ENCODE measurements at places on chromosomes 16 and 17.

- DNase-seq = no peak
Observed at GRCh38 chr17:21286909-21287702, 2.6 kb downstream of the MAP2K3 start.

DNA sequence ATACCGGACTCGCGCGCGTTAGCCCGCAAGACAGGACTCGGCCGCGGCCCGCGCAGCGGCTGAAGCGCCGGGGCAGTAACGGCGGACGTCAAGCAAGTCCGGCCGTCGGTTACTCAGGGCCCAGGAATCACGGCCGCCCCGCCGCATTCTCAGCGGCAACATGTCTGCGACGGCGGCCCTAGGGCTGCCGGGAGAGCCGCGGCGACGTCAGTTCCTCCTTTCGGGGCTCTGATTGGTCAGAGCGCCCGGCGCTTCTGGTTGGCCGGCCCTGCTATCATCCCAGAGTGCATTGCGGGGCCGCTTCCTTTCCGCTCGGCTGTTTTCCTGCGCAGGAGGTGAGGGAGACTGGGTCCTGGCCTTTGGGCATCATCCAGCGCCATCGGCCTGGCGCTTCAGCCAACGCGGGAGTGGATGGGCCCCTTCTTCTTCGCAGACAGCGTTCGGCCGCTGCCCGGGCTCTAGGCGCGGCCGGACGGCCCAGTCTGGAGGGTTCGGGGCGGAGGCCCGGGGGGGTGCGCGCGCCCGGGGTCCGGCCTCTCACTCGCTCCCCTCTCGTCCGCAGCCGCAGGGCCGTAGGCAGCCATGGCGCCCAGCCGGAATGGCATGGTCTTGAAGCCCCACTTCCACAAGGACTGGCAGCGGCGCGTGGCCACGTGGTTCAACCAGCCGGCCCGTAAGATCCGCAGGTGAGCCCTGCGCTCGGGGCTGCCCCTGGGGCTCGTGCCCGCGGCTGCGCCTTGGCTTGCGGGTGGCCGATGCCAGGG is at the start of gene RPL13:
RPL13 (plus strand) TSS at position 305 of the 764 bp plus-strand sequence; CDS start at position 583, 278 bp downstream.
- DNase-seq = peak; percentile 90

DNA sequence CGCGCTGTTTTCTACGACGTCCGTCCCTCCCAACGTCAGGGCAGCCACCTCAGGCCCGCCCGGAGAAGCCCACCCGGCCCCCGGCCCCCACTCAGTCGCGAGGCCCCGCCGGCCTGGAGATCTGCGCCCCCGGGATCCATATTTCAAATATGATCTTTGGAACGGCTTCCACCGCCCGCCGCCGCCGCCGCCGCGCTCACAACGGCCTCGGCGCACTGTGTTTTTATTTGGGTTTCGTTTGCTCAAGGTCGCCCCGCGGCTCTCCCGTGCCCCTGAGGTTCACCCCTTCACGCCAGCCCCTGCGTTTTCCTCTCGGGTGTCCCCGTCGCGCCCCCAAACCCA is 4.2 kb upstream of the CBX4 start:
- no peak for DNase-seq

DNA sequence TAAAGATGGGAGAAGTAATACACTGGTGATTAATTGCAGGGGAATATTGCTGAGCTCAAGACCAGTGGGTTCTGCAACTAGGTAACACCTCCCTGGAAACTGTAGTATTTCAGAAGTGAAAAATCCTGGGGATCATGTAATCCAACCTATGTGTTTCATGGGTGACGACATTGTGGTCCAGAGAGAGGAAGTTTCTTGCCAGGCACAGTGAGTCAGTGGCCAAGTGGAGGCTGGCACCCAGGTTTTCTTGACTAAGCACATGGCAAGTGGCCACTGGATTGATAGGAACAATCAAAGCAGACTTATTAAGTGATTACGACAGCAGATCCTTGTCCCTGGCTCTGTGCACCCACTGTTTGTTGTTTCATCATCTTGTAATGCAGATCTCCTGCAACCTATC is 14.6 kb upstream of the CIITA start:
- no peak for DNase-seq

GRCh38 chr17:752620-753219 is 656 bp upstream of the GEMIN4 start:
- DNase-seq = peak; percentile 39

DNA sequence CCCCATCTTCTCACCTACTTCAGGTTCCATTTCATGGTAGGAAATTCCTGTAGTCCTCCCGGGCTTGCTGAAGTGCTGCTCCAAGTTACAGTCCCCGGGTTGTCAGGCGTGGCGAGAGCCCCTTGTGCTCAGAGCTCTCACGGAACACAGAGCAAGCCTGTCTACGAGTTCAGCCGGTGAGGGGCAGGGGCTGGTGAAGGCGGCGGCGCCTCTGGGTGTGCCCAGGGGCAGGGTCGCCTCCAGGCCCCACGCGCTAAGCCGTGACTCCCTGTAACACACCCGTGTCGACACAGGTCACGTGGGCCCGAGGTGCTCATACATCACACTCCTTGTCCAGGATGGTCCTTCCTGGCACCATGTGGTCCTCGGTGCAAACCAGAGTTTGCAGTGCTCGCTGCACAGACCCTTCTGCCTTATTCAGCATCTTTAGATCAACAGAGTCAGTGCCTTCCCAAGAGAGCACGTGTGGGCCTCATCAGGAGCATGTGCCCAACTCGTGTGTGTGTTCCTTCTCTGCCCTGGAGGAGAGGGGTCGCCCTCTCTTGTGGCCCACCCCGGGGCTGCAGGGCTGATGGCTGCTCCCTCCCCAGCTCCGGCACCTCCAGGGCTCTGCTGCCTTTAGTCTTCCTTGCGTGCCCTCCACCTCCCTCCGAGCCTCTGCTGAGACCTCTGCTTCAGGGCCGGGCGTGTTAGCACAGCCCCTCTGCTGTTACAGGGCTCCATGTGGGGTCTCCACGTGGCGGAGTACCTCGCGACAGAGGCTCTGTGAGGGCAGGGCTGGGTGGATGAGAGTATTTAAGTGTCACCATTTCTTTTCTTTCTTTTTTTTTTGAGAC is 51.2 kb downstream of the WDR45B start:
- no peak for DNase-seq

DNA sequence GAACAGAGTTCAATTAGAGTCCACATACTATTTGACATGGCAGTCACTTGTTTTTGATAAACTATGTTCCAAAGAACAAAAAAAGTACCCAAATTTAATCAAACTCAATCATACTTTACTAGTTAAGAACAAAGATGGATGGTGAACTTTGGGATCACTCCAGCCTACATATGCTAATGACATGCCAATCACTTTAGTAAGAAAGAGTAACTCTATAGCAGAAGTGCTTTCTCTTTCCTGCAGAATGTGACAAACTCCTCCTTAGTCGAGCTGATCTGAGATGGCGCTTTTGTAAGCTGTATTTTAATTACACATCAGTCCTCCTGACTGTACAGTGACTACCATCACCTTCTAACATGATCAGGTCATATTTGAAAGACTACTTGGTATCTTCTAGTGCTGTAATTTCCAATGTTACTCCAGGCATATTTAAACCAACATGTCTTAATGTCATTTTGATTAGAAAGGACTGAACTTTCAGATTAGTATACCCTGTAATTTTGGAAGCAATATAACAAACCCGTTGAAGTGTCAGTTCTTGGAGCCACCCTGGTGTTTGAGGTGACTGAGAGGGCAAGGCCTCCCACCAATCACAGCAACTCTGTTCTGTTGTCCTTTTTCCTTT is 4.1 kb downstream of the NETO2 start:
- no peak for DNase-seq

DNA sequence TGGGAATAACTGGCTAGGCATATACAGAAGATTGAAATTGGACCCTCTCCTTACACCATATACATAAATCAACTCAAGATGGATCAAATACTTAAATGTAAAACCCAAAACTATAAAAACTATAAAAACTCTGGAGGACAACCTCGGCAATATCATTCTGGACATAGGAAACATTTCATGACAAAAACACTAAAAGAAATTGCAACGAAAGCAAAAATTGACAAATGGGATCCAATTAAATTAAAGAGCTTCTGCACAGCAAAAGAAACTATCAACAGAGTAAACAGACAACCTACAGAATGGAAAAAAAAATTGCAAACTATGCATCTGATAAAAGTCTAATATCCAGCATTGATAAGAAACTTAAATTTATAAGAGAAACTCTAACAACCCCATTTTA is 503.7 kb upstream of the C16orf82 start:
- DNase-seq = no peak

DNA sequence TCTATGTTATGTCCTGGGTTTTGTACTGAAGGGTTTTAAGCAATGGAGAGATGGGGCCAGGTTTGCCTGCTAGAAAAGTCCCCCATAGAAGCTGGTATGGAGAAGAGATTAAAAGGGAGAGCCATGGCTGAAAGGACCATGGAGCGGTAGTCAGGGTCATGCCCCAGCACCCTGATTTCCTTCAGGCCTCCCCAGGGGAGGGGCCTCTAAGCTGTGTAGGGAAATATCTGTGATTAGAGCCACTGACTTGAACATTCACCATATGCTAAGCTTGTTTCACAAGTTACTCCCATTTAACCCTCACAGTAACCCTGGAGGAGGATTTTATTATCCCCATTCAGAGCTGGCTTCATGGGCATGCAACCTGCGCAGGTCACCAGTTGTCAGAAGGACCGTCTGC is 3.8 kb upstream of the ATP2A3 start:
- DNase-seq = no peak

DNA sequence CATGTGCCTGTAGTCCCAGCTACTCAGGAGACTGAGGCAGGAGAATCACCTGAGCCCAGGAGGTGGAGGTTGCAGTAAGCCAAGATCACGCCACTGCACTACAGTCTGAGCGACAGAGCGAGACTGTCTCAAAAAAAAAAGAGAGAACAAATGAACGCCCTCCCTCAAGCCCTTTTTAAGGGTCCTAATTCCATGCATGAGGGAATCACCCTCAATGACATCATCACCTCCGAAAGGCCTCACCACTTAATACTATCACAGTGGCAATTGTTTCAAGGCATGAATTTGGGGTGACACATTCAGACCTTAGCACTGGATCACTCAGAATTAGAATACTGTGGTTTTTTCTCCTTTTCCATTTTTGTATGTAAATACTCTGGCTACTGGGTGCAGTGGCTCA is 57.8 kb downstream of the CHD9NB start:
- no peak for DNase-seq

GRCh38 chr17:38888842-38889241 is 19.0 kb downstream of the LASP1 start:
- DNase-seq = no peak

- peak; percentile 64 for DNase-seq
Observed at GRCh38 chr17:32486701-32487472, at the start of gene CDK5R1. TSS of gene CDK5R1 (plus strand) at chr17:32486993. CDS start at chr17:32487621, 628 bp downstream.

DNA sequence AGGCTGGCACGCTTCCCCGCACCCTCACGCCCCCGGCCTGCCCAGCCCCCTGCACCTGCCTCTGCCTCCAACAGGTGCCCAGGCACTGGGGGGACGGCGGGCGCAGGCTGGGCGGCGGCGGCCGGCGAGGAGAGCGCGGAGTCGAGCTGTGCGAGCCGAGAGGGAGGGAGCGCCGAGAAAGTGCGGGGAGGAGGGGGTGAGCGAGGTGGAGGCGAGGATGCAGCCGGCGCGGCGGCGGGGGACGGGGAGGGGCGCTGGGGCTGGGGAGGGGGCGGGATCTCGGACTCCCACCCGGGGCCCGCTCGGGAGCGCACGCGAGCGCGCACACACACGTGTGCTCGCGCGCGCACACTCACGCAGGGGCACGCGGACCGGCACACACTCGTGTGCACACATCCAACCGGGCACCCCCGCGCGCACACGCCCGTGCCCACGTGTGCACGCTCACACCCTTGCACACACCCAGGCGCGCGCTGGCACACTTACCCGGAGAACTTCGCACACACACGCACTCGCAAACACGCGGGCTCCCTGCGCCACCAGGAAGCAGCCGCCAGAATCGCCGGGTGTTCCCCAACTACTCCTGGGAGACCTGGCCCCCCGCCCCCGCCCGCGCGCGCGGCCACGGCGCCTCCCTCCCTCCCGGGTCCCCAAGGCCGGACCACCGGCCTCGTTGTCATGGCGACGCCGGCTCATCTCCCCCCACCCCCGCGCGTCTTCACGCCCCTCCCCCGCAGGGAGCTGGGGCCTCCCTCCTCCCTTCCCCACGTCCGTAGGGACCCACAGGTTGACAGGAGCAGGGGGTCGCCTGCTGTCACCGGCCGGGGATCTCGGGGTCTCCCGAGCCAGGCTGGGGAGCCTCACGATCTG is at the start of gene DOC2A:
DOC2A (minus strand) TSS at position 184 of the 870 bp plus-strand sequence. CDS start 805 bp downstream, outside the sequence.
- no peak for DNase-seq

DNA sequence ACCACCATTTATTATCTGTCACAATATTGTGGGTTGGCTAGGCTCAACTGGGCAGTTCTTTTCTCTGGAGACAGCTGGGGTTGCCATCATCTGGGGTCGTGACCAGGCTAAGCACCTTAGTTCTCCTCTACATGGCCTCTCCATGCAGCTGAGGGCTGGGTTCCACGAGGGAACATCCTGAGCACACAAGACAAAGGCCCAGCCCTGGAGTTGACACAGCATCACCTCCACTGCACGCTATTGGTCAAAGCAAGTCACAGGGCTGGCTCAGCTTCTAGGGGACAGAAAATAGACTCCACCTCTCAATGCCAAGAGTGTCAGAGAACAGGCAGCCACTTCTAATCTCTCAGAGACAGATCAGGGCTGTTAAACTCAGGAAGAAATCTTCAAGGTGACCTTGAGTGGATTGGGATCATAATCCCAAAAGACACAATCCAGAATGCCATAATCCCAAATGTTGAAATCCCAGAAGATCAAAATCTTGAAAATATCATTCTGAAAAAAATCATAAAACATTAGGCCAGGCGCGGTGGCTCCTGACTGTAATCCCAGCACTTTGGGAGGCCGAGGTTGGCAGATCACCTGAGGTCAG is 13.0 kb upstream of the USP10 start:
- no peak for DNase-seq

DNA sequence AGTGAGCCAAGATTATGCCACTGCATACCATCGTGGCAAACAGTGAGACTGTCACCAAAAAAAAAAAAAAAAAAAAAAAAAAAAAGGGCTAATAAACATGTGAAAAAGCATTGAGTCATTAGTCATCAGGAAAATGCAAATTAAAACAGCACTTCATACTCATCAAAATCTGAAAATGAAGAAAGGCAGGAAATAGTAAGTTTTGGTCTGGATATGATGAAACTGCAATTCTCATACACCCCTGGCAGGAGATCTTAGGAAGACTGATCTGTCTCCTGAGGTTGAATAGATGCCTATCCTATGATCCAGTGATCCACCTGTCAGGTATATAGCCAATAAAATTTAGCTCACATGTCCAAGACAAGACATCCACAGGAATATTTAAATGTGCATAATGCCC is 212.7 kb downstream of the CPPED1 start:
- DNase-seq = no peak

DNA sequence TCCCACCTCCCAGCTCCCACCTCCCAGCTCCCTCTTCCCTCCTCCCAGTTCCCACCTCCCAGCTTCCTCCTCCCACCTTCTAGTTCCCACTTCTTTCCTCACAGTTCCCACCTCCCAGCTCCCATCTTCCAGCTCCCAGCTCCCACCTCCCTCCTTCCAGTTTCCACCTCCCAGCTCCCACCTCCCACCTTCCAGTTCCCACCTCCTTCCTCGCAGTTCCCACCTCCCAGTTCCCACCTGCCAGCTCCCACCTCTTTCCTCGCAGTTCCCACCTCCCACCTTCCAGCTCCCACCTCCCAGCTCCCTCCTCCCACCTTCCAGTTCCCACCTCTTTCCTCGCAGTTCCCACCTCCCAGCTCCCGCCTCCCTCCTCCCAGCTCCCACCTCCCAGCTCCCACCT is 10.4 kb upstream of the MC1R start:
- DNase-seq = no peak

Data from activated gamma-delta T cell treated with Interleukin-2 at 50 U/mL for 16 hours (primary cell).